ENCODE measurements at places on chromosomes 1 and 21.

GRCh38 chr1:98110674-98111073 lies 189.8 kb upstream of the DPYD start:
- DNase-seq: no peak

GRCh38 chr1:235375919-235376605 lies 8.8 kb downstream of the TBCE start:
- DNase-seq: no peak

GRCh38 chr1:37515185-37516034 lies 844 bp upstream of the MEAF6 start:
- DNase-seq: no peak

- no peak for DNase-seq
Observed at GRCh38 chr1:200073286-200073637, 45.8 kb downstream of the NR5A2 start.

GRCh38 chr1:113981962-113982931 lies 3.0 kb downstream of the OLFML3 start:
- no peak for DNase-seq

GRCh38 chr1:43129426-43129825 lies 42.7 kb downstream of the EBNA1BP2 start:
- no peak for DNase-seq

DNA sequence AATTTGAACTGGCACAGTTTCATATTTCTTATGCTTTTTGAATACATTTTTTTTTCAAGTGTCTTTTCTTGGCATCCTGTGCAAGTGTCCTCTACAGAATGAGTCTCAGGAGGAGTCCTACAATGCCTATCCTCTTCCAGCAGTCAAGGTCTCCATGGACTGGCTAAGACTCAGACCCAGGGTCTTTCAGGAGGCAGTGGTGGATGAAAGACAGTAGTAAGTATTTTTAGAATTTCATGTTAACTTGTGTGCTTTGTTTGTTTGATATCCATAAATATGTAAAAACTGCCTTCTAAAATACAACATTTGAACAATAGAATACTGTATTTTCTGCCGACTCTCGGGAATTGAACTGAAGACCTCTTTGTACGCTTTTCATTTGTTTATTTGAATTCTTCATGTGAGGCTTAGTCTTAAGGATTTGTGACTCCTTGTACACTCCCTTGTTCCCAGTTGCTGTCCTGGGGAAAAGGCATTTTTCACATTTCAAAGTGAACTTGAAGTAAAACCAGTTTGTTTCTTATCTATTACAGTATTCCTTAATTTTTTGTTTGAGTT lies 56.6 kb downstream of the NCF2 start:
- DNase-seq: no peak

- DNase-seq: no peak
Observed at GRCh38 chr1:10753299-10753698, 43.1 kb downstream of the CASZ1 start.

All from HS-5 (cell line).